ENCODE measurements at places on chromosomes 12 and 14.
A peak's percentile ranks its signal among the peaks of the same experiment; 100 is the strongest.

DNA sequence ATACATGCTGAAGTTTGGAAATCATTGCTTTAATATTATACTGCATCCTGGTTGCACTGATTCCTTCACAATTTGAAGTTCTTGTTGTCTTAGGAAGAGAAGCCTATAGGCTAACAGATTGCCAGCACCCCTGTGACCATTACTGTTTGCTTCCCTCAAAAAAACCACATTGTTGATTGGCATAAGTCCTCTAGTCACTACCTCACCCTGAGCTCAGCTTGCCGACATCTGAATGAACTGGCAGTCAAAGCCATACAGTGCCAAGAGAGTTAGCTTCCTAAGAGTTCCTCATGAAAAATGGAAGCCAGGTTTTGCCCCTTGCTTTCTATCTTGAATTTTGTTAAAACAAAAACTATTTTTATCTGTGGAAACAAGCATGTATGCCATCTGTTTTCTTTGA, 276.1 kb downstream of the SYT1 start:
- DNase-seq: no peak

DNA sequence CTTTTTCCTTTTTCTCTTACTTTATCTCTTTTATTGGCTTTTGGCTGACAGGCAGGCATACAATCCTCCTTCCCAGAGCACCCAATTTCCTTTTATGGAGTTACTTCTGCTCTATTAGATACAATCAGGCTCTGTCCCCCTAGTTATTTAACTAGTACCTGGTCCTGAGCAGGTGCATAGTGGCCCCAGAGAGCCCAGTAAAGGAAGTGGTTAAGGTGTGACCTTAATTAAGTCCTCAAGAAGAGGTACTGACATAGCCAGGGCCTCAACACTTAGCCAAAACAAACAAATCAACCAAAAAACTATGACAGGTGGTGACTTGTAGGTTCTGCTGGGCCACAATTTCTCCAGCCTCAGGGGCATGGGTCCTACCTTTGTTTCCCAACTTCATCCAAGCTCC, 82.9 kb downstream of the CCDC60 start:
- DNase-seq: no peak

- no peak for DNase-seq
These were observed 355.6 kb upstream of the KITLG start for GRCh38 chr12:88935856-88936255.

- DNase-seq: no peak
These were observed 495.4 kb upstream of the SEL1L start for GRCh38 chr14:82029038-82029437.

- no peak for DNase-seq
These were observed 342.7 kb downstream of the CACNA1C start for GRCh38 chr12:2395354-2395977.

DNA sequence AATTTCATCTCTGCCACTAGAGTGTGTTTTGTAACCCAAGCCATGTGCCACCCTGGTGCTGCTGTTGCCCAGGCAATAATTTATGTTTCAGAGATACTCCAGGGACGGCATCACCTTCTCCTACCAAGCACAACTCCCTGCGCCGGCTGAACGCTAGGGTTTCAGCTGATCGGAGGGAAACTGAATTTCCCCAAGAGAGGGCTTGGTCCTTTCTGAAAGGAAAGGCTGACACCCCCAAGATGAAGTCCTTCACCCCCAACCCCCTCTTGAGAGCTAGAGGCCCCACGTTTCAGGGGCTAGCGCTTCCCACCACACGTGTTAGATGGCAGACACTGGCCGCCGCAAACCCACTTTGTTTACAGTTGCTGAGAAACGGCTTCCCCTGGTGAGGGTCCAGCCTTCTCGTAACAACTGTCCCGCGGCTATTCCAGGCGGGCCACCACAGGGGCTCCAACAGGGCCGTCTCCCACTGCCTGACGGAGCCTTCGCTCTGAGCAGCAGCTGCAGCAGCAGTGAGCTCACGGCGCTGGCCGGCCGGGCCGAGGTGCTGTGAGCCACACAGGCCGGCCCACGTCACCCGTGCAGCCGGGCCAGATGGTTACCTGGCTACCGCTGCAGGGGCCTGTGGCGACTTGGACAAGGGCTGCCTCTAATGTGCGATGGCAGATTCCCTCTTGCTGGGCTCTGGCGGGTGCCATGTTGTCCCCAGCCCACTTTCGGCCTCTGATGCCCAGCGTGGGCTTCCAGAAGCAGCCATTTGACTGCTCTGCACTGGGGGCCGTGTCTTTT, 66.4 kb downstream of the TESC start:
- no peak for DNase-seq

DNA sequence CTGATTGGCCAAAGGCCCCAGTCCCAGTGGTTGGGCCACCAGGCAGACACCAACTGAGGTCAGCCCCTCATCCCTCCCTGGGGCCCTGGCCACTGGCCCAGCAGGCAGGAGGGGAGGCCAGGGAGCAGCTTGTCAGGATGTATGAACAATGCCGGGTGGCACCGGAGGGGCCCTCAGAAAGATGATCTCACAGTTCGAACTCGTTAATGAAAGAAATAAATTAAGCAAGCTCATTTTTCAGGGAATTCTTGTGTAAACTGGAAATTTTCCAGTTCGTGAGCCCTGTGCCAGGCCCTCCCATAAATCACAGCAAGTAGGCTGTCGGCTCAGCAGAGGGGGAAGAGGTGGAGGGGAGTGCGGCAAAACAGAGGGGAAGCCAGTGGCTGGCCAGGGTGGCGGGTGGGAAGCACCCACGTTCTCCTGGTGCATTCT, 177.0 kb upstream of the VASH1 start:
- DNase-seq: no peak

DNA sequence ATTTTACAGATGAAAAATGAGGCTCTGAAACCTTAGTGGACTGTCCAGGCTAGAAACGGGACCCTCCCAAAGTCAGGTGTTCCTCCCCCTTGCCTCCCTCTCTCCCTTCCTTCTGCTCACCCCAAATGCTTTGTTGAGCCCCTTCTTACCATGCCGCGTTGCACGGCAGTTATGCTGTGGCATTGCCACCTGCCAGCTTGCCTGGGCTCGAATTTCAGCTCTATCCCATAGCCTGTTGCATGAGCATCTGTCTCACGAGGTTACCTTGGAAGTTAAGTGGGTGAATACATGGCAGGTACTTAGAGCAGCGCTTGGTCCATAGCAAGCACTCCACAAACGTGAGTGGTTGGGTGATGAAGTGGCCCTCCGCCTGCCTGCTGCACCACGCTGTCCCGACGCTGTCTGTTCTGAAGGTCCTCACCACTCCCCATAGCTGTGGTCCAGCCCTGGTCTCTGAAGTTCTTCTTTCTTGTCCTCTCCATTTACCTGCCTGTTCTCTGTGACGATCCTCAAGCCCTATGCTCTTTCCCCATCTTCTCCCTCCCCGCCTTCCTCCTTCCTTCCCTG, 269.9 kb downstream of the CACNA1C start:
- no peak for DNase-seq

GRCh38 chr14:65415613-65416012, 3.1 kb downstream of the FUT8 start:
- DNase-seq: no peak

DNA sequence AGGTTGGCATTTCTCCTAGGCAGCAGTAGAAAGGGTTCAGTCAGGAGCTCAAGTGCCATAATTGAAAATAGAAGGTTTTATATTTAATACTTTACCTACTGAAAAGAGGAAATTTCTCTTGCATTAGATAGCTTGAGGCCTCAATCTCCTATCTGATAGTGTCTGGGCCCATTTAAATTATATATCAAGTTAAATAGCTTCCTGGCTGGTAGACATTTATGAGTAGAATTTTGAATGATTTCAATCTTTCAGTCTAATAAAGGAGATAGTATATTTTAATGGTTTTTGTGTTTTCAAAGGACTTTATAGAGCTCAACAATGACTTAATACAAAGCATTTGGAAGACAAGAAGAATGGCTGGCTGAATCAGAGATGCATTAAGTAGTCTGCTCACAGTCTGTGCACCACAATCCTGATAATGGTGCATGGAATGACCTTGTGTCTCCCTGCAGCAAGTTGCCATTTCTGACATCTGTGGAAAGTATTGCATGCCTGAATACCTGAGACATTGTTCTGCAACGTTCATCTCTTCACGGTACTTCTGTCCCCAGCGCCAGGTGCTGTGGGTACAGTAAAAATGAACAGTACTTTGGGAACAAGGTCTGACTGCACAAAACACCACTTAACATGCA, 974.1 kb downstream of the TMTC2 start:
- DNase-seq: no peak

DNA sequence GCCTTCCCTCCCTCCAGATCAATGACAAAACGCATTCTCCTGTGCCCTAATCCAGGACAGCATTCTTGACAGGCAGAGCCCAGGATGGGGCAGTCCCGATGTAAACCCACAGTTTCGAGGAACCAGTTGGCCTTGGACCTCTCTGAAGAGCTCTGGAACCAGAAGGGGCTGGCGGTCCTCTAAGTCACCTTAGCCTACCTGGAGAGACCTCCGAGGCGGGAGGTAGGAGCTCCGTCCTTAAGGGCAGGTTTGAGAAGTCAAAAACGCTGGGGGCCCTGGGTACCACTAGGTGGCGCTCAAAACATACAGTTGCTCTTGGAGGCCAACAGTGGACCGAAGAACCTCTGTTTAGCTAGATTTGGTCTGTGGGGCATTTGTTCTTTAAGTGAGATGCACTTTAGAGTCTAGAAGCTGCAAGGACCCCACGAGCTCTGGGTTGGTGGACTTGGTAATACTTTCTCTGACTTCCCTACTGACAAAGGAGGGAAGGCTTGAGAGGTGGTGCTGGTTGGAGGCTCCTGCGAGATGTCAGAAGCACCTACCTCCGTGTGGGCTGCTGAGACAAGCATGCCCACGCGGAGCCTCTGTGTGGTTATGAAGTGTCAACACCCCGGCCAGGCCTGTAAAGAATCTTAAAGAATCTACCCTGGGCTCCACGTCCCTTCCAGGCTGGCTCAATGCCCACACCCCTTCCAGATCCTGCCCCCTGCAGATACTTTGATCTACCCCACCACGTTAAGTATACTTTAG, 74.8 kb upstream of the CHST11 start:
- DNase-seq: peak; percentile 14

DNA sequence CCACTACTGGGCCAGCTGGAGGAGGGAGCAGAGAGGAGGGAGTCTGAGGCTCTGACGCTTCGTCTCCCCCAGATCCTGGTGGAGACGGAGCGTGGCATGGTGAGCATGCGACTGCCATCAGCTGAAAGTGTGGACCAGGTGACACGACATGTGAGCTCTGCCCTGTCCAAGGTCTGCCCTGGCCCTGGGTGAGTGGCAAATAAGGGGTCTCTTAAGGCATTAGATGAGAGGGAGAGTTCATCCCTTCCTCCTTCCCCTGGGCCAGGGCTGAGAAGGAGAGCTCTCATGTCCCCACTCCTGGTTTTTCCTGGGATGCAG, 2.5 kb downstream of the CARMIL3 start:
- no peak for DNase-seq

Measured in SIG-M5 (cell line).